ENCODE measurements at places on chromosomes 1 and 21.

DNA sequence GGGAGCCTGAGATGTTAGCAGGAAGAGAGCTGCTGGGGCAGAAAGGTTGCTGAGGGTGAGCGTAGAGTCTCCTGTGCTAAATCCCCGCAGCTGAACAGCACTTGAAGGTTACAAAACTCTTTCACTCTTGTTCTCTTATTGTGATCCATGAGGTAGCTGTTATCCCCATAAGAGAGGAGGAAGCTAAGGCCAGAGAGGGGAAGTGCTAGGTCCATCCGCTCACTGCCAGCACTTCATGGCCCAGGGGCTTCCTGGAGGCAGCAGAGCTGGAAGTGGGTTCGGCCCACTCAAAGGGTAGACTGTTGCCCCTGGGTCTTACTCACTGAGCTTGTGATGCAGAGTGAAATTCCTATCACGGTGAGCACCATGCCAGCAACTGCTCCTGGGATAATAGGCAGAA, 5.6 kb downstream of the TMEM234 start:
- no peak for DNase-seq

DNA sequence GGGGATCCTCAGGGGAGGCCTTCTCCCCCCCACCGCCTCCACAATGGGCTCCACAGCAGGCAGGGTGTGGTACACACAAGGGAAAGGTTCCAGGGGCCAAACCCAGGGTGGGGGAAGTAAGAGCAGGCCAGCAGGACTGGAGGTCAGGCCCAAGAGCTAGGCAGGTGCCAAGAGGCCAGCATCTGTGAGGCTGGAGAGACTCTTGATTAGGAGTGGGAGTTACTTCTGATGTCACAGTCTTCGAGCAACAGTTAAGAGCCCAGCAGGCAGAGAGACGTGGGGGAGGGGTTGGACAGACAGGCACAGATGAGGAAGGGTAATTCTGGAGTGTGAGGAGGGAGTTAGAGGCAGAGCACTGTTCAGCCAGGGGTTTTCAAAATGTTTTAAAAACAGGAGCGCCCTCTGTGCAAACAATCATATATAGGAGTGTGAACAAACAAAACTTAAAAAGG, 55.8 kb downstream of the SLC9A1 start:
- DNase-seq: peak; percentile 54

GRCh38 chr1:209389975-209390374, 193.5 kb upstream of the CAMK1G start:
- no peak for DNase-seq

GRCh38 chr1:50661626-50662025, 238.4 kb upstream of the DMRTA2 start:
- no peak for DNase-seq

DNA sequence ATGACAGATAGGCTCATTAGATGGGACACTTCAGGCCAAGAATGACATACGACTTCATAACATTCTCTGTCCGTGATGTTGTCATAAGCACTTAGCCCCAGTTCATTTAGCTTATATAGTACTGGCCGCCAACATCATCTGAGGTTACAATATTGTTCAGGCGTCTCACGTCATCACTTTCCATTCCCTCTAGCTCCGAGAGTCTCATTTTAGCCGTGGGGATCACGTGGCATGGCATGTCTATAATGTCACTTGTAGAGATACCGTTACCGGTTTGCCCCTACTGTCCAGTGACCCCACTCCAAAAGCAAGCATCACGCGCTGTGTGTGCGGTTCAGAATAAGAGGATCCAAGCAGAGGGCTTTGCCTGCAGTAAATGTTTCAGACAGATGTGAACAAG, 34.6 kb upstream of the HEATR1 start:
- DNase-seq: no peak

DNA sequence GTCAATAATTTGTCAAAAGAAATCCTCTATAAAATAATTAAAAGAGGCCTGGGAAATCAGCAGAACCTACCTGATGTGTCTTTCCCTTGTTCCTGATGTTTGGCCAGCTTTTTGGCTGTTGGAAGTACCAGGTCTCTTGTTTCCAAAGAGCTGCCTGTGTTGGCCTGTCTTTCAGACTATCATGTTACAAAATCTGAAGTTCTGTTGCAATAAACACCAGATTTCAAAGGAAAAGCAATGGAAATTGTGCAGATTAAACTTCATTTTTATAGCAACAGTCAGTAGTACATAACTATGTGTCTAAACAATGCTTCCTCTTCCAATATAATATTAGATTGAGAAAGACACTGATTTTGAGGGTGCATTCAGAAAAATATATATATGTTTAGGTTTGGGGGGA, 647.2 kb upstream of the CXADR start:
- DNase-seq: no peak

- peak; percentile 6 for DNase-seq
These were observed 247.0 kb downstream of the USP25 start for GRCh38 chr21:15976807-15977206.

GRCh38 chr1:11535761-11536572, 57.0 kb downstream of the DISP3 start:
- peak; percentile 68 for DNase-seq

DNA sequence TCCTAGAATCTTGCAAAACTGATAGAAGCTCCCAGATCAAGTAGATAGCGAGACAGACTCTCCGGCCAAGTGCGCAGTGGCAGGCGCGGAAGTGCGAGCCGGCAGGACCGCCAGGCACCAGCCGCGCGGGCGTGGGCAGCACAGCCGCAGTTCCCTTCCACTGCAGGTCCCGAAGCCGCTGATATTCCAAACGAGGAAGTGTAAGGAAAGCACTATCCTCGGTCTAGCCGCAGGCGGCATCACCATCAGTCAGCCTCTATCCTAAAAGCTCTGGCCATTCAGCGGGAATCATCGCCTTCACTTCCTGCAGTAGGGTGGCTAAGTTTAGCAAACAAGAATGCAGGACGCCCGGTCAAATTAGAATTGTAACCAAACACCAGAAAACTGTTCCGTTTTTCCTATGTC, 710 bp downstream of the GLRX2 start:
- DNase-seq: peak; percentile 70

DNA sequence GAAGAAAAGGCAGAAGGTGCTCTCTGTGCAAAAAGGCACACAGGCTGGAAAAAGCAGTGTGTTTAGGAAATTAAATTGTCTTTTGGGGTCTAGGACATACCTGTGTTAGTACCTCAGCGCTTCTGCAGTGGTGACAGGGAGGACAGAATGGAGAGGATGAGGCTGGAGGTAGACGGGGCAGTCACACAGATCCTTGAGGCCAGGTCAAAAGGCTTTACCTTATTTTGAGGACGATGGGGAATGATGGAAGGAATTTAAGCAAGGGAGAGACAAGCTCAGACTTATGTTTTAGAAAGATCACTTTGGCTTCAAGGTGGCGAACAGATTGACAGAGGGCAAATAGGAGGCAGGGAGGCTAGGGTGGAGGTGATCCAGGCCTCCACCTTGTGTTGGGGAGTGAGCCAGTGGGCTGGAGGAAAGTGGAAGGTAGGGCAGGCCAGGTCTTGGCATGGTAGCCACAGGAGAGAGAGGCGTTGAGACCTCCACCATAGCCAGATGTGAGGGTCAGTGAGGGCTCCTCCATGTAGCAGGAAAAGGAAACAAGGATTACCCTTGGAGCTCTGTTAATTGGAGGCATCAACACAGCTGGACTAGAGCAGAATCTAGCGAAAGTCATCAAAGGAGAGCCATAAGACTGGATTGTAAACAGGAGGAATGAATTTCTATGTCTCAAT, 4.2 kb downstream of the CYP4B1 start:
- DNase-seq: no peak

GRCh38 chr1:19373211-19374082, 61.3 kb downstream of the SLC66A1 start:
- DNase-seq: no peak

- peak; percentile 98 for DNase-seq
These were observed at the start of gene C1orf210 for GRCh38 chr1:43285269-43285990. C1orf210 (minus strand) TSS chr1:43285581; CDS start chr1:43283270, 2,311 bp downstream.

DNA sequence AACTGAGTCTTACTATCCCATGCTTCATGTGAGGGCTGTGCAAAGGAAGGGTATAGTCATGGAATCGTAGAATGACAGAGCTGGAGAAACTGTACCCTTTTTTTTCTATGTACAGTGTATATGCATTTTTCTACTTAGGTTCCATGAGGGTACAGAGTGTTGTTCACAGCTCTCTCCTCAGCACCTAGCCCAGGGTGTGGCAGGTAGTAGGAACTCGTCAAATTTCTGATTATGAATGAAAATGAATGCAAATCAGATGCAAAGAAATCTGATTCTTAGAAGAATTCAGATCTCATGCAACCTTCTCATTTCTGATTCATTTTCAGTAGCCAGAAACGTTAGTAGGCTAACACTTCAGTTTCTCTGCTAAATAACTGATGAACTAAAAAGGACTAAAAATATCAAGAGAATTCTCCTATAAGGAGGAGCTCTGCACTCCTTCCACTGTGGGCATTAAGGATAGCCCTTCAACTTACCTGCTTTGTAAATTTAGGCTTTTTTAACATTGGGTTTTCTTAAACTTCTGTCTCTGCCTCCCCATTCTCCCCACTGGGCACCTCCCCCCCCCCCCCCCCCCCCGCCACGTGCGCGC, 18.0 kb upstream of the HHAT start:
- DNase-seq: no peak

DNA sequence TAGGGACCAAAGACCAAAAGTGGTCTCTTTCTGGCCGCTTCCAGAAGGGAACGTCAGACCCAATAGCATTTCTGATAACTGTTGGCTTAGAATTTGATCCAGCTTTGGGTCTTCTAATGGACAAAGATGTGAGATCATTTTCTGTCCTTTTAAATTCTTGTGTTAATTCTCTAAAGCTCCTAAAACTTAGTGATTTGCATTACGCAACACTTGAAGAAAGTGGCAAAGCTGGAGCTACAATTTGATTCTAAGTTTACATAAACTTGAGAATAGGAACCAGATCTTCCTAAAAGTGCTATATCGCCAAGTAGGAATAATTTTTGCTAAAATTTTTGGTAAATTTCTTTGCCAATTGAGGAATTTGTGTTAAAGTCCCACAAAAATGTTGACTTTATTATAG, 21.6 kb upstream of the PLA2G4A start:
- no peak for DNase-seq

DNA sequence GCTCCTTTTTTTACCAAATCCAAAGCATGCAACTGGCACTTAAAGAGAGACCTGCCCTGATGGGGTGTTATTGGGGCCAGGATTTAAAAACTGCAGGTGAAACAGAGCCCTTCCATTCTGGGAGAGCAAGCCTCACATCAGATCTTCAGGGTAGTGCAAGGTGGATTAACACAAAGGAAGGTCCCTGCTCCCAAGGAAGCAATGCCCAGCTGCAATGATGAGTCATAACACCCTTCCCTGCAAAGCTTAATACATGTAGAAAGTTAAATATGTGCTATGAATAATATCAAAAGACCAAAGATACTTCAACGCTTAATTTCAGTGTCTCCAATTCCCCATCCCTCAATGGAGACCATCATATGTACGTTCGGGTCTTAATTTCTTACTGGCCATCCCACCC, 508.0 kb downstream of the OMA1 start:
- no peak for DNase-seq

- DNase-seq: no peak
These were observed 66.4 kb downstream of the LMX1A start for GRCh38 chr1:165290148-165290547.

- no peak for DNase-seq
These were observed 1575.6 kb downstream of the NCAM2 start for GRCh38 chr21:22573834-22574233.

DNA sequence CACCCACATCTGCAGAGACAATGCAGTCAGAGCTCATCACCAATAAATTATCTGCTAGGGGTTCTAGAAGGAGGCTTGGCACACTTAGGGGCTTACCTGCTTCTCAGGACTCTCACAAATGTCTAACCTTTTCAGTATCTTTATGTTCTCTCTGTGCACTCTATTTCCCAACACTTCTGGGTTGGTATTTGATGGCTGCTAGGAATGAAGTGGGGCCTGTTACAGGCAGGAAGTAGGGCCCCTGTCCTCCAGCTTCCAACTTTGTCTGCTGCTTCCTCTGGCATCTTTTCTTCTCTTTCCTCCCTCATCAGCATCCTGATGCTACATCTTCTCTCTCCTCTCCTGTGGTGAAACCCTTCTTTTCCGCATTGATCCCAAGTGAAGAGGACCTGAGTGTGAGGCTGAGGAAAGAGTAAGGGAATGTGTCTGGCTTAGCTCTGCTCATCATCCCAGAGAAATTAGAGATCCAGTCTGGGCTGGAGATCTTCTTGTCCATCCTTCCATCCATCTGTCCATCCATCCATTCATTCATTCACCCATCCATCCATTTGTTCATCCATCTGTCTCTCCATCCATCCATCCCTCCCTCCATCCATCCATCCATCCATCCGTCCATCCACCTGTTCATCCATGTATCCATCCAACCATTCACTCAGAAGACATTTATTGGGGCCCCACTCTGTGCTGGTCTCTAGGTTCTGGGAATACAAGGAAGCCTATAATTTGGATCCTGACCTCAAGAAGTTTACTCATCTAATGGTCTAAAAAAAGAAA, 2.9 kb upstream of the CSRP1 start:
- no peak for DNase-seq

DNA sequence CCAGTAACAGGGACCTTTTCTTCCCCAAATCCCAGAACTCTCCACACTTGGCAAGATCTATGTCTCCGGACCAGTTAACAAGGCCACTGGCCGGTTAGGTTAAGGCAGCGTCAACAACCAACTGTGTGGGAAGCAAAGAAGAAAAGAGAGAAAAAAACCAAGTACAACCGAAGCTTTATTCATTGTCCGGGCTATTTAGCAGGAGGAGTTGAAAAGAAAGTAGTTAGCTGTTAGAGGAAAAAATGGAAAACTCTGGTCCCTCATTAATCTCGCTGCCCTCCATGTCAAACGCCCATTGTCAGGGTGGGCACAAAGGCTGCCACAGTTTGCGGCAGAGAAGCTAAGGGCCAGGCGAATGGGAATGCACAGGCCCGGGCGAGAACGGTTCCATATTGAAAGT, 49.3 kb upstream of the GRIK3 start:
- DNase-seq: no peak

GRCh38 chr1:205523891-205524793, 19.7 kb downstream of the CDK18 start:
- peak; percentile 93 for DNase-seq

- no peak for DNase-seq
These were observed 9.6 kb downstream of the ZBTB17 start for GRCh38 chr1:15966081-15966955.

- no peak for DNase-seq
These were observed 56.2 kb upstream of the ROR1 start for GRCh38 chr1:63717511-63718065.

DNA sequence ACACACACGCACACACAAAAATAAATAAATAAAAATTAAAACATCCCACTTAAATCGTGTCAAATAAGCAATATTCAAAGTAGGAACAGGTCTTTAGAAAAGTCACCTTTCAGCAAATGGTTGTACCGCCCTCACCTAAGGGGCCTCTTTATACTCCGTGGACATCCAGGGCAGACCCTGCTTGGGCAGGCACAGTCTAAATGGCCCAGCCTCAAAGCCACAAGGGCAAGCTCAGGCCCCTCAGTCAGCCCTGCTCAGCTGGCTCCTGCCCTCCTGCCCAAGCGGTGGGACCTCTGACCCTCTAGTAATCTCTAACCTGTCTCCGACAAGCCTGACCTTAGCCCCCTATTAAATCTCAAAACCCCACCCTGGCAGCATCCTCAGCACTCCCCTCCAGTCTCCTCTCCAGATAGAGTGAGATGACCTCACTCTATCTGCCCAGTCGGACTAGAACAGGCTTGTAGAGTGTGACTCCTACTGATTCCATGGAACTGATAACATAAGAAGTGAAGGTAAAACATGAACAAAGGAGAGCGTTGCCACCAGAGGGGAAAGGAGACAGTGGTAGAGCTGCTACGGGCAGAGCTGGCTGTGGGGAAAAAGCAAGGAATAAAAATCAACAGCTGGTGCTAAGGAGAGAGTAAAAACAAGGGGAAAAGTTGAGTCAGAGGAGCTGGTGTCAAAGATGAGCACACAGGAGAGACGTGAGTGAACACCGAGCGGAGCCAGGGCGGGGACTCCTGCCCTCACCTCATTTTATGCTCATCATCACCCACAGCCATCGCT, 36.0 kb downstream of the SIPA1L2 start:
- DNase-seq: no peak

All from H7 (cell line).